ENCODE measurements at places on chromosomes 4 and X.
A peak's percentile ranks its signal among the peaks of the same experiment; 100 is the strongest.

DNA sequence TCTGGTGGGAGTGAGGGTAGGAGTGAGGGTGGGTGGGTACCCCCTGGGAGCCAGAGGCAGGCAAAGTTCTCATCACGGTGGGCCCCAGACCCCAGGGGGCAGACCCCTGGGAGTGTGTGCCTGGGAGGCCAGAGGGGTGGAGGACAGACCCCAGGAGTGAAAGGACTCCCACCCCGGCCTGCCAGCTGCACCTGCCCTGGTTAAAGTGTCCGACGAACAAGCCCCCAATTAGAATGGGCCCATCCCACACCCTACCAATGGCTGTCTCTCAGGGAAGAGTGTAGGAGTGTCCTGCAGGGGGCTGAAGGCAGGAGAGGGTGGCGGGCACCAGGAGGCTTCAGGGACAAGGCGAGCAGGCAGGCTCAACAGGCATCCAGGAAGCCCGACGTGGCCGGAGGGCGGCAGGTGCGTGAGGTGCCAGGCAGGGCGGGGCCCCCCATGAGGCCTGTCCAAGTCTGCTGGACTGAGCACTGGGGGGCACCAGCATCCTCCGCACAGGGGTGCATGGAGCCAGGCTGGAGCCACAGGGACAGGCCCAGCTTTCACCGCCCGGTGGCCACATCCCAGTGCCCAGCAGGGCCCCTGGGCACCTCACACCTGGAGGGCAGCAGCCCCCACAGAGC is 8.7 kb downstream of the PDE6B start:
- DNase-seq = no peak

- no peak for DNase-seq
Measured at GRCh38 chr4:34139346-34139745, 2105.0 kb downstream of the ARAP2 start.

GRCh38 chrX:16005917-16006316 is 117.4 kb upstream of the GRPR start:
- no peak for DNase-seq

DNA sequence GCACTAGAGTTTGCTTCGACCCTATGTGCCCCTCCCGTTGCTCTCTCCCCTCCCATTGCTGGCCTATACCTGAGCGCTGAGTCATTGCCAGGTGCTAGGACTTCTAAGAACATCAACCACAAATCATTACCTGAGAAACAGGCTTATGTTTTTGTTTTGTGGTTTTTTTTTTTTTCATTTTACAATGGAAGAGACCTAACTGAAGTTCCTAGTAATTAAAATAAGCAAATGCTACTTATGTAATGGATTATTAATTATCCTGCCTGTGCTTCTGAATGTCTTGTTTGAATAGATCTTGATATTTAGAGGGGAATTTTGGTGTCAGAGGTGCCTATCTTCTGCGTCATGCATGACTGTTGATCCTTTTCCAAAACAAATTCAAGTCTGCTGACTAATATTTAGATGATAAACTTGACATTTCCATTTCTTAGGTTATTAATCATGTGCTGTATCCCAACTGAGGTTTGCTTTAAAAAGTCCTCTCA is 275.4 kb upstream of the CPEB2 start:
- no peak for DNase-seq

DNA sequence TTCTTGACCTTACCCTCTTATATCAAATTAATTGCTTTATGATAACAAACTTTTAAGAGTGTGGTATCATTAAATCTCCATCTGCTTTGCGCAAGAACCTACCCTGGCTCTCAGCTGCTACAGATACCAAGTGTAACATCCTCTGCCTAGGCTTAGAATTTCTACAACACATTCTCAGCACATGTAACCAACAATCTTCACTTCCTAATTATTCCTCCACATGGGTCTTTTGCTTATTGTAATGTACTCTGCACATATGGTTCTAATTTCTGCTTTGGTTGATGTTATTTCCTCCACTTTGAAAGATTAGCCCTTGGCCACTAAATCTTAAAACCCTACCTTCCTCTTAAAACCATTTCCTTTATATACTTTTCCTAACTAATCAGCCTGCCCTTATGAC is 242.4 kb downstream of the ARHGAP24 start:
- no peak for DNase-seq

DNA sequence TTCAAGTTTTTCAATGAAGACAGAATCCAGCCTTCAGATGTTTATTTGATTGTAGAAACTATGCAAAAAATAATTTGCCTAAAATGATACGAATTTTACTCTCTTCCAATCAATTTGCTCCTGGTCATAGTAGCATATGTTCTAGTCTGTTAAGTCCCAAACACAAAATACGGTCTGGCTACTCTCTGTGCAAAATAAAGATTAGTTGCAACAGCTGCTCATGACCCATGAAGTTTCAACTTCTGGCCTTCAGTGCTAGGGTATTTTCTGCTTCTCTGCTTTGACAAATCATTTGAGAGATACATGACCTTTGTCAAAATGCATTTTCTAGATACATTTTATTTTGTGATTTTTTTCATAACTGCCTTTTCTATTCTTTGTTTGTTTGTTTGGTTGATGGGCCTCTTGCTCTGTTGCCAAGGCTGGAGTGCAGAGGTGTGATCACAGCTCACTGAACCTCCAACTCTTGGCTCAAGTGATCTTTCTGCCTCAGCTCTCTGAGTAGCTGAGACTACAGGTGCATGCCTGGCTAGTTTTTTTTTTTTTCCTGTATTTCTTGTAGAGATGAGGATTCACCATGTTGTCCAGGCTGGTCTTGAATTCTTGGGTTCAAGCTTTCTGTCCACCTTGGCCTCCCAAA is 55.2 kb downstream of the TACR3 start:
- no peak for DNase-seq

GRCh38 chr4:25486171-25486570 is 109.1 kb downstream of the ANAPC4 start:
- DNase-seq = no peak

GRCh38 chr4:40309250-40309774 is 25.8 kb upstream of the CHRNA9 start:
- DNase-seq = no peak

GRCh38 chr4:76160355-76160754 is 12.2 kb upstream of the NUP54 start:
- DNase-seq = no peak

DNA sequence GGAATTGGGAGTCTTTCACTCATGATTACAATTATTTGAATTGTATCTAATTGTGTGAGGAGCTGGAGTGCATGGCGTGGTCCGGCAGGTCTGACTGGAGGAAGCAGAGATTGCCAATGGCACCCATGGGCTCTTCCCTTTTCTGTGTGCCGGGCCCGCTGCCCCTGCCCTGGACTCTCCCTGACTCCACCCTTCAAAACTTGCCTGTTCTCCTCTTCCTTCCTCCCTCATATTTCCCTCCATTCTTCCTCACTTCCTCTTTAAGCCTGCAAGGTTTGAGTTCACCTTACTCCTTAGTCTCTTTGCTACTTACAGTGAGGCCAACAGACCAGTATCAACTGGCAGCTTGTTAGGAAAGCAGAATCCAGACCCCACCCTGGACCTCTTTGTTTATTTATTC is 6.5 kb upstream of the STBD1 start:
- no peak for DNase-seq

- DNase-seq = no peak
Measured at GRCh38 chrX:28589046-28589445, 1.8 kb downstream of the IL1RAPL1 start.

- no peak for DNase-seq
Measured at GRCh38 chr4:177116161-177116560, 193.5 kb upstream of the NEIL3 start.

DNA sequence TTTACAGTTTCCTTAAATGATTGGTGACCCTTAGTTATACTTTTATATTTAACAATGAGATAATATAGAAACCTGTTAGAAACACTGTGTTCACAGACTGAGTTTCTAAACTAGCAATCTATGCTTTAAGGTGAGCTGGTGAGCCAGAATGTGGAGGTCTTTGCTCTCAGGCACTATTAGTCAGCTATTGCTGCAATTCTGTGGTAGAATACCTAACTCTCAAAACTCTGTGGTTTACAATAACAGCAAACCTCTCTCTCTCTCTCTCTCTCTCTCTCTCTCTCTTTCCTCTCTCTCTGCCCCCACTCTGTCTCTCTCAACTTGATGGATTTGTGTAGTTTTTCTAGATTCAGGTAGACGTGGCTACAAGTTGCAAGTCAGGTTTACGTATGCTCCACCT is 17.6 kb upstream of the LCORL start:
- no peak for DNase-seq

DNA sequence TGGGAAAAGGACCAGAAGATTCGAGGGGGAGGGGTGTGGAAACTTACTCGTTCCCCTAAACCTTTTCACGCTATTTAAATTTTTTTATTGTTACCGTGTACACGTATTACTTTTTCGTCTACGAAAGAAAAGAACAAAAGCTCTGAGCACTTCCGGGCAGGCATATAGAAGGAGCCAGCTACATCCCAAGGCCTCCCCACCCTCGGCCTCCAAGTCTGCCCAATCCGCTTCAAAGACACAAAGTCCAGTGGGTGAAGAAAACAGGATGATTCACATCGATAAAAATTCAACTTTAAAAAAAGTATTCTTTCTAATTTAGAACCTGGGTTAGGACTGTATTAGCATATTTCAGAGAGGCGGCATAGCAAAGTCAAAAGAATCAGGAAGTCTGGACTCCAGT is 23.1 kb downstream of the SEL1L3 start:
- DNase-seq = peak; percentile 19

- DNase-seq = no peak
Measured at GRCh38 chr4:4687100-4687499, 145.3 kb upstream of the STX18 start.

- no peak for DNase-seq
Measured at GRCh38 chr4:186030399-186030775, 38.6 kb upstream of the TLR3 start.

DNA sequence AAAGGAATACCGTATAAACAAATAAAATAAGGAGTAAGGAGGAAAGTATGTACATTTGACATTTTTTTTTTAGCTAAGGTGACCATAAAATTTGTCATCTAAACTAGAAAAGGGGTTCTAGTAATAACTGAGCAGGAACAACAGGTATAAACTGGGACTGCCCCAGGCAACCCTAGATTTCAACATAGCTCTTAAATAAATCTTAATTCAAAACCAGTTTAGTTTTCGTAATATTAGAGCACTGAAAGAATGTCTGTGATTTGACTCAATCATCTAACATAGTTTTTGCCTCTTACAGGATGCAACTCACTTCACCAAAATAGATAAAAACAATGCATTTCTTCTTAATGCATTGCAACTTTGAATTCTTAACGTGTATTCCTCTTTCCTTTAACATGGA is 257.7 kb downstream of the ADAMTS3 start:
- DNase-seq = no peak

- DNase-seq = no peak
Measured at GRCh38 chr4:88841635-88842034, 144.0 kb upstream of the NAP1L5 start.

GRCh38 chr4:176874721-176875445 is 82.2 kb upstream of the VEGFC start:
- DNase-seq = no peak

GRCh38 chr4:188854436-188854835 is 715.2 kb downstream of the TRIML1 start:
- no peak for DNase-seq

DNA sequence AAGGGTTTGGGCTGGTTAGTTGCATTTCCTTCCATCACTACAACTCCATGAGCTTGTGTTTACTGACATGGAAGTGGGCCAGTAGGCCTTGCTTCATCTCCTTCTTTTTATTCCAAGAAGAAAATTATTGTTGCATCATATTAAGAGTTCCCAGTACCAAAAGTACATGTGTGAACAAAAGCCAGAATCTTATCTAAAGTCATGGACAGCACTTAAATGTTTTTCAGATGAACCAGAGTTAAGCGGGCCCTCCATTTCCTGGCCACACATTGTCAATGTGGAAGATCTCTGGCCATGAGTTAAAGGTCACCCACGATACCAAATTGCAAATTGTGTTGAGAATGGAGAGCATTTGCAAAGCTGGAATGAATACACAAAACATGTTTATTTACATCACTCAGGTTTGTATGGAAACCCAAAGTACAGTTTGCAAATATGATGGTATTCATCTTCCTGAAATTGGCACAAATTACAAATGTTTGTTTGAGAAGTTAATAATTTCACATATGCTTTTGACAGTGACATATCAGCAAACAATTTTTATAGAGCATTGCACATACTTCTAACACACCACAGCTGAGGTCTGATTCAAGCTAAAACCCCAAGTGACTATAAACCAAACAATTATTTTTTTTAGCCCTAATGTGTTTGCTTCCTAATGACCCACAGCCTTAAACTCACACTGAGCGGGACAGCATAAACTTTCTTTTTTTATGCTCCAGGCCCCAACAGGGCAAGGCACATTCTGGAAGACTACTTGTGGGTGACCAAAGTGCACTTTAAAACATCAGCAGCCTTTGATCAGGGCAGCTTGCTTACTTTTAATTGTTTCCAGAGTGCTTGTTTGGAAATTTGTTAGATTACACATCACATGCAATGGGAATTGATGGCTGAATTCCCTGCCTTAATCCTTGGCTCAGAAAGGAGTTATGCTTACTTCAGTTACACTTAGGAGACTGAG is 502.9 kb upstream of the SLIT2 start:
- no peak for DNase-seq

GRCh38 chr4:138666366-138666765 is 349.2 kb upstream of the NOCT start:
- DNase-seq = no peak

DNA sequence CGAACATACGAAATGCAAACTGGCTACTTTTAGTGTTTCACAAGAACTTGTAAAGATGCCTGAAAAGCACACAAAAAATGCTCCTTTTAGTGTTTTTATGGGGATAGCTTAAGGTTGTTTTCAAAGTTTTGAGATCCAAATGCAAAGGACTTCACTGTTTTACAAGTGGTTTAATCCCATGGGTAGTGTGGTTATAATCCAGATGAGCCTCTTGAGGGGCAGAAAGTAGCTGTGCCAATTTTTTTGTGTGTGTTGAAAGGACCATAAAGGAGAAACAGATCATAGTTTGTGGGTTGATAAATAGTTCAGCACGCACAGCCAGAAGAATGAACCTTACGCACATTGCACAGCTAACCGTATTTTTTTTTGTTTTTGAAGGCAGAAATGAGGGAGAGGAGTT is 126.9 kb upstream of the GIMD1 start:
- no peak for DNase-seq

DNA sequence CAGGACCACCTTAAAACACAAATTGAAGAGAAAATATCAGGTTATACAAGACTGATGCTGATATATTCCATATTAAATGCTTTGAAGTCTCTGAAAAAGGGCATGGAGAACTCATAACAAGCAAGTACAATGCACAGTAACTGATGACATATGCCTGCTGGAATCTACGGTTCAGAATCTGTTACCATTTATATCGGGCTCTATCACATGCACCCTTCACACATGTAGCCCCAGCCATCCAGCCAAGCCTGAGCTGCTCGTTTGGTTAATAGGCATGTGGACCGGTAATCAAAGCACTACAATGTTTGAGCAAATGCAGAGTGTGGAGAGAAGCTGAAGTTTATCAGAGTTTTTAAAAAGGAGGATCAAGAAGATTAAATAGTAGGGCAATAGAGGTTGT is 11.8 kb downstream of the COMMD8 start:
- no peak for DNase-seq

GRCh38 chr4:174434455-174434854 is 87.8 kb downstream of the HPGD start:
- DNase-seq = no peak

GRCh38 chr4:93764639-93765246 is 63.8 kb upstream of the ATOH1 start:
- no peak for DNase-seq
